Stimulated activated CD8-positive, alpha-beta memory T cell treated with anti-CD3 and anti-CD28 coated beads, Interleukin-7, amount 100 ng/mL, for 1 hour (primary cell): ENCODE measurements at places on chromosomes 5 and 9.

- DNase-seq = no peak
Observed at GRCh38 chr9:4299005-4299795, 668 bp downstream of the GLIS3 start.

GRCh38 chr9:117541181-117541580 lies 126.3 kb upstream of the ASTN2 start:
- no peak for DNase-seq

DNA sequence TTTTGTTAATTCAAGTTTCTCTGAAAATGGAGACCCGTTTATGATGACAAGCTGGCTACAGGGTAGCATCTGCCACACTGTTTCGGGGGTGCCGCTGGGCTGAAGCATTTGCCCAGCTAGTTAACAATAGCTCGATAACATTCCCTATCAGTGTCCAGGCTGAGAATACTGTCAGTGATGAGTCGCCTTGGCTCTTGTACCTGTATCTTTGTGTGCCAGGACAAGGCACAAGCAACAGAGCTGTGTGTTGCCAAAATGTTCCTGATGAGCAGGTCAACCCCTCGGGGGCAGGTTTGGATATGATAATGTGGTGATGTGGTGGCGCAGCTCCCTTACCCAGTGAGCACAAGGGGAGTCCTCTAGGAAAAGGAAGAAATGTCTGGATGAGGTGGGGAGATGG lies 7.0 kb downstream of the TGFBI start:
- DNase-seq = no peak

DNA sequence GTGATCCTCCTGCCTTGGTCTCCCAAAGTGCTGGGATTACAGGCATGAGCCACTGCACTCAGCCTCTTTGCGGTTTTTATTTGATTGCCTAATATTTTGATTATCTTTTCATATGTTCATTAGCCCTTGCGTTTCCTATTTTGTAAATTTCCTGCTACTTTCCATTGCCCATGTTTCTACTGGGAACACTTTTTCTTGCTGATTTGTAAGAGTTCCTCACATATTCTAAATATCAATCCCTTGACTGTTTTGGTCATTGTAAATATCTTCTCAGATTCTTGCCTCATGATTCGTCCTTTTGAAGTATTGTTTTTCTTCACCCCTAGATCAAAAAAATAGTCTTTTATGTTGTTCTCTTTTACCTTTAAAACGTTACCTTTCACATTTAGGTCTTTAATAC lies 37.9 kb upstream of the TTC1 start:
- no peak for DNase-seq
